ENCODE measurements at places on chromosomes 6 and 20. TPM values are rescaled to one million over a fixed set of nuclear protein-coding genes. Genes with fewer than 3 reads are reported as not detected.

GRCh38 chr20:38435555-38435939 lies 419 bp upstream of the SNHG17 start:
- no peak for DNase-seq

DNA sequence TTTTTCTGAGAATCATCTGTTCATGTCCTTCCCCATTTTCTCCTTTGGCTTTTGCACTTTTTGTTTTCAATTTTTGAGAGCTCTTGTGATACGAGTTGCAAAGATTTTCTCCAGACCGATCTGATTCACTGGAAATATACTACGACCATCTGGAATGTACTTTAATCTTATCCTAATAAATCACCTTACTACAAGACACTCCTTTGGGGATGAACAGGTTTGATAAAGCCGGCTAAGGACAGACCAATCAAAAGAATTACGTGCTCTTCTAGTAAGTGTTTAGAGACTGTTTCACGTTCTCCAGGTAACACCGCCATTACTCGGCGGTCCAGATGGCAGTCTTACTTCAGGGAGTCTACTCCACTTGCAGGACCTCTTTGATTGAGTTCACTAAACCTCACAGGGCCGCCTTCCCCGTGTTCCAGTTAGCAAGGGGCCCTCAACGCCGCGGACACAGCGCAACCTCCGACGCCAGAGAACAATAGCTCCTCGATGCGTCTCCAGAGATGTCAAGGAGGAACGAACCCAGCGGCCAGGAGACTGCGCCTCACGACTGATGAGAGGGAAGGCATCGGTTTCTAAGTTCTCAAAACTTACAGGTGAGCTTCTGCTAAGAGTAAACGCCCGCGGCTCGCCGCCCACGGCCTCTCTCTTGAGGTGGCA lies 920 bp upstream of the WTAP start:
- DNase-seq, result no peak

GRCh38 chr6:3195420-3195694 lies 32.1 kb downstream of the TUBB2B start:
- no peak for DNase-seq

Gene MLIP
- 8.8 TPM for total RNA-seq

- DNase-seq, result no peak
Measured at GRCh38 chr6:93182938-93183479, 236.3 kb downstream of the EPHA7 start.

- DNase-seq, result no peak
Measured at GRCh38 chr6:33684428-33684896, 27.0 kb downstream of the UQCC2 start.

GRCh38 chr20:40687384-40688128 lies 1.5 kb downstream of the MAFB start:
- no peak for DNase-seq

DNA sequence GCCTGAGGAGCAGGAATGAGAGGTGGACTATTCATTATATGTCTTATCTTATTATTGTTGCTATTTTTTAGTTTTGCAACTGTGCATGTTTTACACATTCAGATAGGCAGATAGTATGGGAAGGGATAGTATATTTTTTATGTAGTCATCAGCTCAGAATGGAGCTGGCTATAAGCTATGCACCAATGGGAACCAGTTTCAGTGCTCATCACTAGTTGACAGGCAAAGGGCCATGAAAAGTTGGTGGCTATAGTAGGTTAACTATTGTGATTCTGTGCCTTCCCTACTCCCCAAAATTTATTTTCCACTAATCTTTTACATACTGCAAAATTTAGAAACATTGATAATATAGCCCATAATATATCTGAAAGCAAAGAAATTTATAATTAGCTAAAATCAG lies 5.3 kb upstream of the UBD start:
- no peak for DNase-seq

- DNase-seq, result no peak
Measured at GRCh38 chr6:40719671-40720374, 132.7 kb upstream of the LRFN2 start.

DNA sequence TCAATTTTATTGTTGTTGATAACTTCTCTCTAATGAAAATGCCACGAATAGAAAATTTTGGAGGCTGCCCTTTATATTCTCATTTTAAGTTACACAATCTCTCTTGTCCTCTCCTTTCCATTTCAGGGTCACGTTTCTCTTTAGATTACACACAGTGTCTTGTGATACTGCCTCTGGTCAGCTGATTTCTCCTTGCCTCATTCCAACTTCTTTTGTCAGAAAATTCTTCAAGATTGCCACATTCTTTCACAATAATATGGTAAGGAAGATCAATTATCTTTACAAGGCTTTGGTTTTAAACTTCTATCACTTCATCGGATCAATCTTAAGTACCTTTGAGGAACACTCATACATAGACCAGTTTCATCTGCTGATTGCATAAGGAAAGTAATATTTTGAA lies 370.3 kb downstream of the RFPL4B start:
- no peak for DNase-seq

DNA sequence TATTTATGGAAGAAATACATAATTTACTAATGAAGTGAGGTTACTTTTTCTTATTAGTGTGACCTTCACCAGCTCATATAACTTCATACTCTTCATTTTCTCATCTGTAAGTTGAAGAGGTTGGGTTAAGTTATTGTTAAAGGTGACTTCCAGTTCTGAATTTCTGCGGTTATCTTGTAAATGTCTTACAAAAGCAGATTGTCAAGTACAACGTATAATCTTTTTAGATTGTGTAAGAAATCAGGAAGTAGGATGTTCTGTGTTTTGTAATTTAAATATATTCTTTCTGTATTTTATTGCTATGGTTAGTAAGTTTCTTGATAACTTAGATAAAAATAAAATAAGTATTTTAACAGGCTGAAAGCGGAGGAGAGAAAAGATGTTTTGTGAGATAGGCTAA lies 12.0 kb downstream of the WTAP start:
- DNase-seq, result no peak

Gene NT5DC1
- 34.5 TPM for total RNA-seq

GRCh38 chr6:161074496-161075121 lies 83.0 kb downstream of the MAP3K4 start:
- DNase-seq, result no peak

- no peak for DNase-seq
Measured at GRCh38 chr6:22749696-22750095, 180.3 kb downstream of the HDGFL1 start.

Gene MUC21
- not detected for total RNA-seq

DNA sequence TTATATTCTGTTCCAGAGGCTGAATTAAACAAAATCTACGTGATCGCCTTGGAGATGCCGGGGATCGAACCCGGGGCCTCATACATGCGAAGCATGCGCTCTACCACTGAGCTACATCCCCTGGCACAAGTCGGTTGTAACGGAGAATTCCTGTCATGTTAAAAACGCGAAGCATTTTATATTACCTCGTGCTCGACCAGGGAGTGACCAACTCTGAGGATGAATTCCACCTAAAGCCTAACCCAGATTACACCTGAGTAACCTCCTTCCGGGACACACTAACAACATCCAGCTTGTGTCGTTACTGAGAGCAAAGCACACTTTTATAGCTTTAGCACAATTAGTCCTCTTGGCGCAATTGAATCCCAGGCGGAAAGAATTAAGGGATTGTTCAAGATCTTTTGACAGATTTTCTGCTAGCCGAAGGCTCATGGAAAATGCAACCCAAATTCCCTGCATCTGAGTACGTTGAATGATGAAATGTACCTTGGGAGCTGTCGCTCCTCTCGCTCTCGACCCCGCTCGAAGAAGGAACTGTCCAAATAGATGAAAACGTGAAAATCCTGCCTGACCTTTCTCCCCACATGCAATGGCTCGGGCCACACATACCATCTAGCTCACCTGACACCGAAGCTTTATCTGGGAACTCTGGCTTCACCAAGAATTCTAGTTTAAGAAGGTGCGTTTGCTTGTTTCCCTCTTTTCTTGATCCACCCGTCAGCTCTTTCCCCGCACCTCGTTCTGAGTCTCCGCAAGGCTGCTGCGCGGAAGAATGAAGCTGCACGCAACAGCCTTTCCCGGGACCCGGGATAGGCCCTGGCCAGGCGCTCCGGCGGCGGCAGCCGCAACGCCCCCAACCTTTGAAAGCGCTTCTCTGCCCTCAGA lies 148.3 kb downstream of the GPX5 start:
- DNase-seq, result no peak

DNA sequence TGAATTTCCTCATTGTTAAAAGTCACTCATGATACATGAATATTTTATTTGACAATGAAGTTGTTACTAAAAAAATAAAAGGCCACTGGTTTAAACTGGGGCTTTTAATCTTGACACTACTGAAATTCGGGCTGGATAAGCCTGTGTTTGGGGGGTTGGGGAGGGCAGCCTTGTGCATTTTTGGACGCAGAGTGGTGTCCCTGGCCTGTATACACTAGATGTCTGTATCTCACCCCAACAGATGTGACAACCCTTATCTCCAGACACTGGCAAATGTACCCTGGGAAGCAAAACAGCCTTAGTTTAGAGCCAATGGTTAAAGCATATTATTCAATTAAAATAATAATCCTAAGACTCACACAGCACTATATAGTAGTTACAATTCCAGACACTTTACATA lies 24.8 kb downstream of the MAN1A1 start:
- DNase-seq, result no peak
